ENCODE measurements at places on chromosomes 11 and 22. TPM values are rescaled to one million over a fixed set of nuclear protein-coding genes. Genes with fewer than 3 reads are reported as not detected.
A peak's percentile ranks its signal among the peaks of the same experiment; 100 is the strongest.

DNA sequence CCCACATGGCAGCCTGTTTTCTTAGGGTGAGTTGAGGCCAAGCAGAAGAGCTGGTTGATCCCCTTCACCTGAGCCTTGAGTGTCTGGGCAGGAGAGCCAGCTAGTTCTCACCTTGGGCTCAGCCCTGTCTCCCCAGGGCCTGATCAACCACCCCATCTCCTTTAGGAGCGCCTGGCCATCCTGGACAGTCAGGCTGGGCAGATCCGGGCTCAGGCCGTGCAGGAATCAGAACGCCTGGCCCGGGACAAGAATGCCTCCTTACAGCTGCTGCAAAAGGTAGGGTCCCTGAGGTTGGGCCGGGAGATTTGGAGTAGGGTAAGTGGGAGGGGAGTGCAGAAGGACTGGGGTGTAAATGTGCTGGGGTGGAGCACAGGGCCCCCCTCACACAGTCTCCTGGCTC, 31.3 kb downstream of the PHLDB1 start:
- DNase-seq, result no peak

HTR3A gene
- 14.5 TPM for total RNA-seq

GRCh38 chr11:87942786-87943185, 232.5 kb downstream of the RAB38 start:
- DNase-seq, result no peak

- no peak for DNase-seq
Measured at GRCh38 chr11:2649400-2649799, 50.4 kb downstream of the KCNQ1OT1 start.

- peak; percentile 71 for DNase-seq
Measured at GRCh38 chr22:50269970-50270665, at the start of gene MAPK11. MAPK11 (minus strand) TSS chr22:50270380; CDS start chr22:50270292, 88 bp downstream.
